ENCODE measurements at places on chromosomes 7 and 10. TPM values are rescaled to one million over a fixed set of nuclear protein-coding genes. Genes with fewer than 3 reads are reported as not detected.

Gene MAP3K8
- 16.4 TPM for total RNA-seq

- H3K27me3 ChIP-seq: no peaks in the 10 kb centered on the region
- H3K27ac ChIP-seq: no peak overlapping the region
- DNase-seq: no peak
- H3K4me3 ChIP-seq: no peak overlapping the region
Observed at GRCh38 chr10:67110286-67110685, 184.4 kb downstream of the LRRTM3 start.

DNA sequence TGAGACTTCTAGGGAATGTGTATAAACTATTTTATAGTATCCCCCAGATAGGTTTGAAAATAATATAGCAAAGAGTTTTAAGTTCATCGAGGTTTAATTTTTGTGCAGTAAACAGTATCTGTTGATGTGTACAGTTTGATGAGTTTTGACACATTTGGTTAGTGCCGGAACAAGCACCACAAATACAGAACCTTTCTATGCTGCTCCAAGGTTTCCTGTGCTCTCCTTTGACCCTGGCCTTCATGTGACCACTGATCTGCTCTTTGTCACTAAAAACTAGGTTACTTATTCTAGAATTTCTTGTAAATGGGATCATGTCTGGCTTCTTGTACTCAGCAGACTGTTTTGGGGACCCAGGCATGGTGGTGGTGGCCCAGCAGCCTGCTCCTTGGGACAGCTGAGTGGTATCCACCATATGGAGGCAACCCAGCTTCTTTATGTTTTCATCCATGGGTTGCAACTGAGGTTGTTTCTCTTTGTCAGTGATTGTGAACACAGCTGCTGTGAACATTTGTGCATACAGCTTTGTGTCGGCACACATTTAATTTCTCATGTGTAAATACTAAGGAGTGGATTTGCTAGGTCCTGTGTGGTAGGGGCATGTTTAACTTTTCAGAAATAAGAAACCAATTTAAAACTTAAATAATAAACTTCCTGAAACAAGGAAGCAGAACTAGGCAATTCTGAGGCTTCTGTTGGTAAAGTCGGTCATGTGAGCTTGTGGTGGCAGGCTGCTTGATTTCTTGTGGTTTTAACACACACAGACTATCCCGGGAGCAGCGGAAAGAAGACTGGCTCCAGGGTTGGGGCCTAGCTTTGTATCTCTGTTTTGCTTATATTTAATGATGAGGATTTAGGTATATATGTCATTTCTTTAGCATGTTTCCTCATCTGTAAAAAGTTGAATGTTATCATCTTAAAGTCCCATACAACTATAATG, 219.4 kb downstream of the ABCA13 start:
- H3K4me1 ChIP-seq: no peaks in the 10 kb centered on the region
- no peaks in the 10 kb centered on the region for H3K27me3 ChIP-seq
- H3K36me3 ChIP-seq: no peaks in the 10 kb centered on the region
- no peak overlapping the region for H3K4me3 ChIP-seq

- no peak overlapping the region for H3K4me3 ChIP-seq
- H3K36me3 ChIP-seq: no peaks in the 10 kb centered on the region
- H3K27me3 ChIP-seq: no peaks in the 10 kb centered on the region
- DNase-seq: no peak
- H3K27ac ChIP-seq: no peak overlapping the region
Observed at GRCh38 chr10:43952760-43953159, 304.1 kb upstream of the ZNF32 start.

Gene EN2
- total RNA-seq: not detected

GRCh38 chr10:60607372-60607771, 170.9 kb upstream of the CDK1 start:
- no peak for DNase-seq
- H3K27ac ChIP-seq: no peak overlapping the region
- H3K36me3 ChIP-seq: no peaks in the 10 kb centered on the region
- H3K4me1 ChIP-seq: no peaks in the 10 kb centered on the region
- no peak overlapping the region for H3K4me3 ChIP-seq

DNA sequence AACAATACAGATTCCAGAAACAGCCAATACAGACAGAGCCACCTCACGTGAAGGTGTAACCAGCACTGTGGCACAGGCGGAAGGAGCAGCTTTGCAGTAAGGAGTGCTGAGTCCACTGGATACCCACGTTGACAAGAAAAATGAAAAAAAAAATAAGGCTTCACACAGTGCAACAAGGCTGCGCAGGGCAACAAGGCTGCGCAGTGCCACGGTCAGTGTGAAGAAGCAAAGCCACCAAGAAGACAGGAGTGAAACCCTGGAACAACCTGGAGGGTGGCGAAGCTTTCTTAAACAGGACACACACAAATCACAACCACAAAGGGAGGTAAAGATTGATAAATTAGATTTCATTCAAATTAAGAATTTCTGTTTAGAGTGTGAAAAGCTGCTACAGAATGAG, 204.0 kb downstream of the MAD1L1 start:
- no peak overlapping the region for H3K27ac ChIP-seq
- no peaks in the 10 kb centered on the region for H3K4me1 ChIP-seq
- H3K36me3 ChIP-seq: no peaks in the 10 kb centered on the region

- H3K27ac ChIP-seq: no peak overlapping the region
- no peak for DNase-seq
- H3K27me3 ChIP-seq: peaks cover 13% of the 10 kb centered on the region
- H3K36me3 ChIP-seq: no peaks in the 10 kb centered on the region
Observed at GRCh38 chr7:100720671-100721504, 620 bp downstream of the EPO start.

DNA sequence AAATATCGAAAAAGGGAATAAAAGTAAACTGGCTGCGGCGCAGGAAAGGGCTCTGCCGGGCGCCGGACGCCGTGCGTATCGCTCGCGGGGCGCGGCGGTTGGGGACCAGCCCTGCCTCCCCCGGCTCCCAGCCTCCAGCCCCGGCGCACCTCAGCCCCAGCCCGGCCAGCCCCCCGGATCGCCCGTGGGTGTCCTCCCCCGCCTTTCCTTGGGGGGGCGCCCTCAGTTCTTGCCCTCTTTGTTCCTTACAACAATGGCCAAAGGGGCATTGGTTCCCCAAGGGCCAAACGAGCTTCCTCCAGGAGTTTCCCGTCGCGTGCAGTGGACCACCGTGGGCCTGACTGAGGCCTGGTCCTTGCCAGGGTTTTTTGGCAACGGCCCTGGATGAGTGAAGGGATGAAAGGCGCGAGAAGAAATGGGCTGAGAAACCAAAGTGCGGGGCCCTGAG, 1.2 kb downstream of the MACROH2A2 start:
- peaks cover 28% of the 10 kb centered on the region for H3K4me1 ChIP-seq
- H3K27ac ChIP-seq: peak overlapping the region; percentile 85
- peak overlapping the region; percentile 75 for H3K4me3 ChIP-seq
- no peaks in the 10 kb centered on the region for H3K36me3 ChIP-seq
- DNase-seq: no peak

Gene GIMAP1
- total RNA-seq: 5.8 TPM

GRCh38 chr7:95910341-95910740, 138.0 kb downstream of the DYNC1I1 start:
- no peaks in the 10 kb centered on the region for H3K27me3 ChIP-seq
- H3K4me1 ChIP-seq: no peaks in the 10 kb centered on the region
- no peak for DNase-seq
- H3K4me3 ChIP-seq: no peak overlapping the region
- no peaks in the 10 kb centered on the region for H3K36me3 ChIP-seq
- H3K27ac ChIP-seq: no peak overlapping the region

DNA sequence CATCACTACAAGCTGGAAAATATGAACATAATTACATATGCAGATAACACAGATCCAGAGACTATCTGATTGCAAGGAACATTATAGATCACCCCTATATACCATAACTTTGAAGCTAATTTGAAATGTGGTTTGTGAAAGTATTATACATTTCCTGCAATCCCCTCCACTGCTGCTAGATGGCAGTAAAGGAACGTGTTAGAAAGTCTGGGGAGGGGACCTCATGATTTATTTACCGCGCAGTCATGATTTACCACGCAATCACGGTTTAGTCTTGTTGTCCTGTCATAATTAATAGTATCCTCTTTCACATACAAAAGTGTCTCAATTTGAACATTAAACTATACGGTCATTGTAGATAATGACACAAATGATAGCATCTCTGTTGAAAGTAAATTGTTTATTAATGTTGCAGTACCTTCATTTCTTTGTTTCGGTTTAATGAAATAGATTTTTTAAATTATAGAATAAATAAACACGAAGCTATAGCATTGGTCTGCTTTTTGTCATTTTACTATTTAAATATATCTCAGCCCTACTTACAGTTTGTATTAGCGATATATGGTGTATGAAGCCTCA, 145.3 kb upstream of the PRSS1 start:
- H3K4me1 ChIP-seq: no peaks in the 10 kb centered on the region
- peaks cover 11% of the 10 kb centered on the region for H3K27me3 ChIP-seq
- no peak for DNase-seq
- H3K4me3 ChIP-seq: no peak overlapping the region
- H3K36me3 ChIP-seq: no peaks in the 10 kb centered on the region

Gene EIF3B
- total RNA-seq: 127 TPM

Gene ST7
- 12.9 TPM for total RNA-seq

All from esophagus squamous epithelium (tissue), 5 donors.